ENCODE measurements at places on chromosomes 11 and 22.
A peak's percentile ranks its signal among the peaks of the same experiment; 100 is the strongest.

GRCh38 chr11:57359896-57360690, 20.9 kb downstream of the PRG3 start:
- DNase-seq = no peak

DNA sequence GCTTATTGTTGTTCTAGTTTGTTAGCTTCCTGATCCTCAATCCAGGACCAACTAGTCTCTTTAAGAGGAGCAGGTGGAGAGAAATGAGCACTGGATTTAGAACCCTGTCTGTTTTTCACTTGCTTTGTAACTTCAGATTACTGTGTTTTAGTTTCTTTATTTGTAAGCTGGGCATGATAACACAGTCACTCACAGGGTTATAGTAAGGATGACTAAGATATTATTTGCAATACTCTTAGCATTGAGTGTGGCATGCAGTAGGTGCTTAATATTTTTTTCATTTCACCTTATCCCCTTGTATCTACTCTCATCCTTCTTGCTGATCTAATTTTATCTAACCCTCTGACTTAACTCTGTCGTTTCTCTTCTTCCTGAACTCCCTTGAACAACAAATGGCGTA, 33.8 kb downstream of the DNHD1 start:
- no peak for DNase-seq

GRCh38 chr22:30254314-30254713, 7.8 kb upstream of the LIF start:
- no peak for DNase-seq

DNA sequence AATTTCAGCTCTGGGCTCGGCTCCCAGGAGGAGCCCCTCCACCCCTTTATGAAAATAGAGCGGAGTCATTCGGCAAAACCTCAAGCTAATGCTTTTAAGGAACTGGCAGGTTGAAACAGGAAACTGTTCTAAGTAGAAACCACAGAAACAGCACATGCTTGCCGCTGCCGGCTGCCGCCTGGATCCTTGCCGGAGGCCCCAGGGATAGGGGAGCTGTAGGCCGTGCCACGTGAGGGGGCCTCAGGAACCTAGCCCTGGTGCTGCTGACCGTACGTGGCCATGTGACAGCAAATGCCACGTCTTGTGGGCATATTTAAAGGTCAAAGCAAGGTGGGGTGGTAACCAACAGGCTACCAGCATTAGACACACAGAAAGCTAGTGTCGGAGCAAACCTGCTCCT, 77.9 kb upstream of the TIMP3 start:
- DNase-seq = peak; percentile 59
